ENCODE measurements at places on chromosomes 4 and X. TPM values are rescaled to one million over a fixed set of nuclear protein-coding genes. Genes with fewer than 3 reads are reported as not detected.

- H3K36me3 ChIP-seq: no peaks in the 10 kb centered on the region
- no peaks in the 10 kb centered on the region for H3K27me3 ChIP-seq
- no peak overlapping the region for H3K27ac ChIP-seq
- DNase-seq: no peak
Measured at GRCh38 chr4:67929426-67929825, 33.9 kb downstream of the TMPRSS11A start.

DMP1 gene
- not detected for total RNA-seq

GRCh38 chrX:74291577-74291963, 12.4 kb upstream of the ZCCHC13 start:
- peak overlapping the region; percentile 59 for H3K4me3 ChIP-seq
- H3K27me3 ChIP-seq: no peaks in the 10 kb centered on the region
- no peak for DNase-seq

DNA sequence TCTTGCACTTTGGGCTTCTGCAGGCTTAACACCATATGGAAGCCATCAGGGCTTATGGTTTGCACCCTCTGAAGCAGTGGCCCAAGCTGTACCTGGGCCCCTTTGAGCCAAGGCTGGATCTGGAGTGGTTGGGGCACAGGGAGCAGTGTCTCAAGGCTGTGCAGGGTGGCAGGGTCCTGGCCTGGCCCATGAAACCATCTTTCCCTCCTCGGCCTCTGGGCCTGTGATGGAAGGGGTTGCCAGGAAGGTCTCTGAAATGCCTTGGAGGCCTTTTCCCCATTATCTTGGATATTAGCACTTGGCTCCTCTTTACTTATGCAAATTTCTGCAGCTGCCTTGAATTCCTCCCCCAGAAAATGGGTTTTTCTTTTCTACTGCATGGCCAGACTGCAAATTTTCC, 134.7 kb upstream of the USP9X start:
- H3K4me3 ChIP-seq: no peak overlapping the region
- no peaks in the 10 kb centered on the region for H3K36me3 ChIP-seq
- no peaks in the 10 kb centered on the region for H3K27me3 ChIP-seq
- DNase-seq: no peak

PDE6B gene
- 7.6 TPM for total RNA-seq

KLHL34 gene
- not detected for total RNA-seq

- no peaks in the 10 kb centered on the region for H3K27me3 ChIP-seq
- no peak overlapping the region for H3K4me3 ChIP-seq
- DNase-seq: no peak
- H3K27ac ChIP-seq: no peak overlapping the region
- no peaks in the 10 kb centered on the region for H3K4me1 ChIP-seq
- no peaks in the 10 kb centered on the region for H3K36me3 ChIP-seq
Measured at GRCh38 chr4:38832206-38832605, 24.4 kb downstream of the TLR6 start.

DNA sequence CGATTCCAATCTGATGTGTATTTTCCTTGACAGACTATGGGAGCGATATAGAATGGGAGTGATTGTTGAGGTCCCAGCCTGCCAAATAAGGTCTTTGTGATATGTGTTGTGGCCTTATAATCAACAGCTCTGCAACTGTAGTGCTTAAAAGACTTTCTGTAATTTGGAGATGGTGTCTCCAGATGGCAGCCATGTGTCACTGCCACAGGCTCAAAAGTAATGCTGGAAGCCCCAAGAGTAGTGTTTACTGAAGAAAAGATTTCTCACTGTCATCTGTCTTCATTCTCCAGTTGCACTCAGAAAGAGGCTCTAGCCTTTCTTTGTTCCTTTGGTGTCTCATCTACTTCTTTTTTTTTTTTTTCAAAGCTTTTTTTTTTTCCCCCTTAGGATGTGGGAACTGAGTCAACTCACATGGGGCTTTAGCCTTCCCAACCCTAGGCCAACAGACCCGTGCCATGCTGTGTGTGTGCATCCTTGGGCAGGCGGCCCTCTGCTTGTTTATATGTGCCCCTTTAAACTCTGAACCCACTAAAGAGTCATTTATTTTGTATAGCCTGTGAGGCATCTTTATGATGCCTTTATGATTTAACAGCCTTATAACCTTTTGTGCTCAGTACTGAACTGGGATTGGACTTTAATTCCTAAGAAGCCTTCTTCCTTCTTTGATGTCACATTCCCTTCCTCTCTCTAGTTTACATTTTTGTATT, 15.6 kb downstream of the SRPX2 start:
- no peaks in the 10 kb centered on the region for H3K36me3 ChIP-seq
- no peaks in the 10 kb centered on the region for H3K27me3 ChIP-seq
- no peak overlapping the region for H3K27ac ChIP-seq
- no peak overlapping the region for H3K4me3 ChIP-seq
- no peaks in the 10 kb centered on the region for H3K4me1 ChIP-seq
- no peak for DNase-seq

DNA sequence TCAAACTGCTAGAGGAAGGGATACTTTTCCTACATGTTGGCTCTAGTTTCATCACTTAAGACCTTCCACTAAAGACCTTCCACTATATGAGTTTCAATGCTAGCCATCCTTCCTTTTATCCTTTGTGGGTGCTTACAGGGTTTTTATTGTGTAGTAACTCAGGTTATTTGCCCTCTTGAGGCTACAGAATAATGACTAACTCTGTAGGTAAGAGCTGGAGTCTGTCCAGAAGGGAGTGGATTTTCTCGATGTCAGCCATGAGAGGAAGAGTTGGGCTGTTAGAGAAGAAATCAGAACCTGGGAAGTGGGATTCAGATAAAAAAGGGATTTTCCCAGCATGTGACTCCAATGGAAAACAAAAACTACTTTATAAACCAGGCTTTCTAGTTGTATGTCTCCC, 27.5 kb upstream of the HERC5 start:
- no peaks in the 10 kb centered on the region for H3K4me1 ChIP-seq
- no peak for DNase-seq
- H3K27me3 ChIP-seq: no peaks in the 10 kb centered on the region
- H3K27ac ChIP-seq: no peak overlapping the region

FAM149A gene
- total RNA-seq: 10.1 TPM

DNA sequence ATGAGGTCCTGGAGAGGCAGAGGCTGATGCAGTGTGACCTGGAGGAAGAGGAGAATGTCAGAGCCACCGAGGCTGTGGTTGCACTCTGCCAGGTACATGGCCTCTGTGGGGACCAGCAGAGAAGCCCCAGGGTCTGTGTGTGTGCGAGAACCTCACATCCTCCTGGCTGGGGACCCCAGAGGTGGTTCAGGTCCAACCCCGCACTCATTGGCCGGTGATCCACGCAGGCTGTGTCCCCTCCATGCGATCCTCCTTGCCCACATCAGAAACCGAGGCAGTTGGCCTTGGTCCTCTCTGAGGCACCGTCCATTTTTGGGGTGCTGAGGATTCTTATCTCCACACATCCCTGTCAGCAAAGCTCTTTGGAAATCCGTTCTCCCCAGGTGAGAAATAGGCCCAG, 45.3 kb downstream of the EVC start:
- peaks cover 30% of the 10 kb centered on the region for H3K36me3 ChIP-seq
- no peaks in the 10 kb centered on the region for H3K4me1 ChIP-seq
- no peaks in the 10 kb centered on the region for H3K27me3 ChIP-seq
- DNase-seq: no peak
- no peak overlapping the region for H3K4me3 ChIP-seq

DNA sequence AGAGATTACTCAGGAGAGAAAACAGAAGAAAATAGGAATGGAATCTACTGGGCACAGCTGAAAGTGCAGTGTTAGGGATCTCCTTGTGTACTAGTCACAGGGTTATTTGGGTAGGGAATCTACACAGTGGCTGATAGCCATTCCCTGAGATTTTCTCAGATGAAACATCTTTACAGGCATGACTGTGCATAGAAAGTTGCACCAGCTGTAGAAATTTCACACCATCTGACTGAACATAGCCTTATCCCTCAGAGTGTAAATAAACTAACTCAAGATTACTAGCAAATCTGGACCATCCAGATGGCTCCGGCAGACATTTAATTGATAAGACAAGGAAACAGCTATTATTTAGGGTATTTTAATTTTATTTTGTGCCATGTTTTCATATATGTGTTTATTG, 2053.5 kb upstream of the TENM3 start:
- no peak for DNase-seq
- no peak overlapping the region for H3K27ac ChIP-seq
- H3K36me3 ChIP-seq: no peaks in the 10 kb centered on the region
- H3K4me3 ChIP-seq: no peak overlapping the region
- H3K4me1 ChIP-seq: no peaks in the 10 kb centered on the region

RAI2 gene
- 17.3 TPM for total RNA-seq

DNA sequence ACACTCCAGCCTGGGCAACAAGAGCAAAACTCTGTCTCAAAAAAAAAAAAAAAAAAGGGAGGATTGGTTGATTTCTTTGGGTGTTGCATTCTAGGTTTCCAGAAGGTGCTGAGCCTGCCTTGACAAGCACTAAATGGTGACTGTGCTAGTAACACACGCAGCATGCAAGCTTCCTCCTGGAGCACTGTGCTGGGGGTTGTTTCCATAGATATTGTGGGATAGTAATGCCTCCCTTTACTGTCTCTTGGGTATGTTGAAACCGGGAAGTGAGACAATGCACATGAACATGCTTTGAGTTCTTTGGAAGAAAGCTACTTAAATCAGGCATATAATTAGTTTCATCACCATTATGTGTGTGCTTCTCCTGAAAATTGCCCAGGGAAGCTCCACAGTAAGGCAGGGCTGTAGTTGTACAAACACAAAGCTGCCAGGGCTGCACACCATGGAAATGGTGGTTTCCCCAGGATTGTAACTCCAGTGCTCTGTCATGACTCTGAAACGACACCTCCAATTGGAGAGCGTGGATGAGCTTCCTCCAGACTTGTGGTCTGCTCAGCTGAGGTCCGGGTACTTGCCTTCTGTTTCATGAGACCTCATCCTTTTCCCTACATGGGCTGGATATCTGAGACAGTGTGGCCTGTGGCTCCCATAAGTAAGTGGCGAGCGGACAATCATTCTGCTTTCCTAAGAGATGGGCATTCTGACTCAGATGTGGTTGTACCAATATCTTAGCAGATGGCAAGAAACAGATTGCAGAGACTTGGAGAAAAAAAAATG, 31.5 kb upstream of the STOX2 start:
- H3K4me3 ChIP-seq: no peak overlapping the region
- H3K4me1 ChIP-seq: peaks cover 3% of the 10 kb centered on the region
- DNase-seq: no peak
- H3K36me3 ChIP-seq: no peaks in the 10 kb centered on the region

USP51 gene
- total RNA-seq: 3.3 TPM

GRCh38 chrX:134935276-134935675, 55.5 kb upstream of the SMIM10 start:
- DNase-seq: no peak
- no peak overlapping the region for H3K4me3 ChIP-seq
- no peaks in the 10 kb centered on the region for H3K36me3 ChIP-seq
- H3K4me1 ChIP-seq: no peaks in the 10 kb centered on the region
- no peaks in the 10 kb centered on the region for H3K27me3 ChIP-seq
- H3K27ac ChIP-seq: no peak overlapping the region

- no peaks in the 10 kb centered on the region for H3K27me3 ChIP-seq
- peaks cover 15% of the 10 kb centered on the region for H3K4me1 ChIP-seq
- H3K4me3 ChIP-seq: no peak overlapping the region
- no peak overlapping the region for H3K27ac ChIP-seq
- DNase-seq: no peak
Measured at GRCh38 chr4:40118861-40119260, 62.2 kb downstream of the N4BP2 start.

MTMR8 gene
- 2.5 TPM for total RNA-seq

- no peaks in the 10 kb centered on the region for H3K36me3 ChIP-seq
- no peaks in the 10 kb centered on the region for H3K27me3 ChIP-seq
- H3K4me1 ChIP-seq: no peaks in the 10 kb centered on the region
- H3K27ac ChIP-seq: no peak overlapping the region
- DNase-seq: no peak
Measured at GRCh38 chr4:129129143-129129542, 33.2 kb downstream of the C4orf33 start.

SSX2B gene
- not detected for total RNA-seq
